ENCODE measurements at places on chromosomes 5 and 9. TPM values are rescaled to one million over a fixed set of nuclear protein-coding genes. Genes with fewer than 3 reads are reported as not detected.
A peak's percentile ranks its signal among the peaks of the same experiment; 100 is the strongest.

- no peaks in the 10 kb centered on the region for H3K27me3 ChIP-seq
- no peak overlapping the region for H3K4me3 ChIP-seq
- DNase-seq: no peak
- no peaks in the 10 kb centered on the region for H3K36me3 ChIP-seq
- H3K4me1 ChIP-seq: no peaks in the 10 kb centered on the region
- H3K27ac ChIP-seq: no peak overlapping the region
Observed at GRCh38 chr9:17165764-17166163, 30.9 kb downstream of the CNTLN start.

DNA sequence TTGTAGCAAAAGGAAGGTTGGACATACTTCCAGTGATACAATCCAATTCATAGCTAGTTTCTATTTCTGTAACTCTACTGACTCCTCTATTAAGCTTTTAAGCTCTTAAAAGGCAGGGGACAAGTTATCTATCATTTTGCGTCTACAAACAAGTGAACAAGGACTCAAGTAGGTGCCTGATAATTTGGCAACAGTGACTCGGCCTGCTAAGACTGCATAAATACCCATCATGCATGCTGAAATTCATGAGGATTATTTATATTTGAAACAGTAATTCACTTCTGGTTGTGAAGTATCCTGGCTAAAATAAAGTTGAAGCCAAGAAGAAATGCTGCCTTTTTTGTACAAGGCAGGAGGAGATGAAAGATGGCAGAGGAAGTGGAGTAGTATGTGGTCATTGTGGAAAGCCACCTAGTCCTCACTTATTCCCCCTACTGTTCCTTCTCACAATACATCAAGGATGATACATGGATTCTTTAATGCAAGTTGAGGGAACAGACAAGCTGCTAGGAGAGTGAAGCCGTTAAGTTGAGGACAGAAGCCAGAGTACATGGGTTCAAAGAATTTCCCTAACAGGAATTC lies 74.0 kb downstream of the MRPS27 start:
- no peak overlapping the region for H3K4me3 ChIP-seq
- H3K36me3 ChIP-seq: no peaks in the 10 kb centered on the region
- no peaks in the 10 kb centered on the region for H3K27me3 ChIP-seq

- H3K36me3 ChIP-seq: no peaks in the 10 kb centered on the region
- no peak overlapping the region for H3K27ac ChIP-seq
- H3K4me3 ChIP-seq: no peak overlapping the region
Observed at GRCh38 chr9:104948277-104948676, 20.3 kb upstream of the ABCA1 start.

DNA sequence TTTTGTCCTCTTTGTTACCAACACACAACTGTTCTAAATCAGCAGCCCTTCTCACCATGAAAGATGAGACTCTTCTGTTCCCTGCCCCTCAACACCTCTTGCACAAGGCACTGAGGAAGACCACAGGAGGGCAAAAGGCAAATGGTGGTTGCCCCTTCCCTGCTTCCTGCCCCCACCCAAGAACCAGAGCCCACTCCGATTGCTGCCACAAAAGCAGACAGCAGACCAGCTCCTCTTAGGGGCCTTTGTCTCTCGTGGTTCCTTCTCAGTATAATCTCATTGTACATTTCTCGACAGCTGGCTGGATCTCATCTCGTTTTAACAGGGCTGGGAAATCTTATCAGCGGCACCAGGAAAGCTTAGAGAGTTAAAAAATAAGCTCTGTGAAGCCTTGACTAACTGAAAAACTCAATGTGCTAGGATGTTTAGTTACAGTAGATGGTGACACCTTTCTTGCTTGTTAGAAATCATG lies 1.1 kb downstream of the MVB12B start:
- no peaks in the 10 kb centered on the region for H3K27me3 ChIP-seq
- peaks cover 6% of the 10 kb centered on the region for H3K4me1 ChIP-seq
- peak overlapping the region; percentile 63 for H3K4me3 ChIP-seq
- no peaks in the 10 kb centered on the region for H3K36me3 ChIP-seq

SPATA24 gene
- 5.2 TPM for total RNA-seq

DNA sequence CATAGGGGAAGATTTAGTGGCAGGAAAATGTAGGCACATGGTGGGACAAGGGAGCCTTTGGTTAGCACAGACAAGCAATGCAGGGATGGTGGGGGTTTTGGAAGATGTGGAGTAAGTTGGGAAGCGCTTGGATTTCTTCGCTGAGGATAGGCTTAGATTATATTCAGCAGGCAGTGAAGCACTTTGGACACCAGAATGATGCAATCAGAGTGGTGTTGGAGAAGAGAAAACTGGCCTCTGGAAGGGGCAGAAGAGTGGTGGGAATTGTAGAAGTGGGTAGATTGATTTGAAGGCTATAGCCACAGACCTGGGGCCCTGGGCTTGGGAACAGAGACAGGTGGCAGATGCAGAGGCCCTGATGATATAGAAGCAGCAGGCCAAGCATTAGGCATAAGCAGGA lies 28.3 kb downstream of the SLC25A48 start:
- no peaks in the 10 kb centered on the region for H3K36me3 ChIP-seq
- H3K27ac ChIP-seq: no peak overlapping the region
- no peak for DNase-seq
- no peaks in the 10 kb centered on the region for H3K4me1 ChIP-seq
- peaks cover 12% of the 10 kb centered on the region for H3K27me3 ChIP-seq

DNA sequence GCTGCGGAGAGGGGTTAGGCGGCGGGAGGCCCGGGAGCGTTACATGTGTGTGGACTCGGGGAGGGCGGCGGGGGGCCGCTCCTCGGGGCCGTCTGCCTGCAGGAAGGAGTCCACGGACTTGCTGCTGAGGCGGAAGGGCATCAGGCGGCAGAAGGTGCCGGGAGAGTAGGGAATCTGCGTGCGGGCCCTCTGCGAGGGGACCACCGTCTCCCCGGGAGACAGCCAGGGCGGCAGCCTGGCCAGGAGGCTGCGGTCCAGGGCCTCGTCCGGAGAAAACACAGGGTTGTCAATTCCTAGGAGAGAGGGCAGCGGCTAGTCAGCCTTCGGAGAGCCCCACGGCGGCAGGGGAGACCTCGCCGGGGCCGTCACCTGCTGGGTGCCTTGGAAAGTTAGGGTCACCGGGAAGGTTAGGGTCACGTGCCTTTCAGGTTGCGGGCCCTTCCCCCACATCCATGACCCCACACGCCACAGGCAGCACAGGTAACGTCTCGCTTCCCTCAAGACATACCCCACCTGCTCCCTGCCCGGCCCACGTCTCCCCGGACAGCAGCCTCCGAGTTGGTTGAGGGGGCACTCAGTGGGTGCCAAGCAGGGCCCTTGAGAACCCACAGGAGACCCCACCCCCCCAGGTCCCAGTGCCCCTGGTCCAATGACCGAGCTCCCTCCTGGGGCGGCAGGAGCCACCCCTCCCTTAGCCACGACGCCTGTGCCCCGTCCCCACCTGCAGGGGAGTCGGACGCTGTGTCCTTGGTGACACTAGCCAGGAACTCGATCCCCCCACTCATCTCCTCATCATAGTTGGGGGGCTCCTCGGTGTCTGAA lies 32.1 kb downstream of the EXOC3 start:
- peaks cover 4% of the 10 kb centered on the region for H3K36me3 ChIP-seq
- peaks cover 17% of the 10 kb centered on the region for H3K4me1 ChIP-seq
- H3K4me3 ChIP-seq: no peak overlapping the region
- H3K27me3 ChIP-seq: peaks cover 6% of the 10 kb centered on the region

DNA sequence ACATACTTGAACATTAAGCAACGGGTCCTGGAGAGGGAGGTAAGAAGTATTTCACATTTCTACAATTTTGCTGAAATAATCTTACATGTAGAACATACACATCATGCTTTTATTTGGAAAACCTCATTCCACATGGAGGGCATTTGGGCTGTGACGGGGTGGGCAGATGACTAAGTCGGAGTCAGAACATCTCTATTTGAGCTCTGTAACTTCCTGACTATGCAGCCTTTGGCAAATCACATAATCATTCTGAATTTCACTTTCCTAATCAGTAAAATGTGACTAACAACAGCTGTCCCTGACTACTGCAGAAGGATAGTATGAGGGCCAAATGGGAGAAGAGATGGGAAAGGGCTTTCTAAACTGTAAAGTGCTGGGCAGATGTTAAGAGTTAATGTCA lies 17.1 kb upstream of the IL6ST start:
- H3K27me3 ChIP-seq: no peaks in the 10 kb centered on the region
- H3K4me1 ChIP-seq: peaks cover 14% of the 10 kb centered on the region
- peak overlapping the region; percentile 86 for H3K27ac ChIP-seq
- peak; percentile 90 for DNase-seq

- H3K4me1 ChIP-seq: no peaks in the 10 kb centered on the region
- DNase-seq: no peak
- no peak overlapping the region for H3K27ac ChIP-seq
Observed at GRCh38 chr9:89669361-89669842, 64.6 kb downstream of the GADD45G start.

TRPM6 gene
- total RNA-seq: 0.27 TPM

- peaks cover 4% of the 10 kb centered on the region for H3K27me3 ChIP-seq
- H3K4me3 ChIP-seq: no peak overlapping the region
- peak; percentile 32 for DNase-seq
- no peak overlapping the region for H3K27ac ChIP-seq
Observed at GRCh38 chr5:133527311-133527710, 85.0 kb downstream of the FSTL4 start.

DNA sequence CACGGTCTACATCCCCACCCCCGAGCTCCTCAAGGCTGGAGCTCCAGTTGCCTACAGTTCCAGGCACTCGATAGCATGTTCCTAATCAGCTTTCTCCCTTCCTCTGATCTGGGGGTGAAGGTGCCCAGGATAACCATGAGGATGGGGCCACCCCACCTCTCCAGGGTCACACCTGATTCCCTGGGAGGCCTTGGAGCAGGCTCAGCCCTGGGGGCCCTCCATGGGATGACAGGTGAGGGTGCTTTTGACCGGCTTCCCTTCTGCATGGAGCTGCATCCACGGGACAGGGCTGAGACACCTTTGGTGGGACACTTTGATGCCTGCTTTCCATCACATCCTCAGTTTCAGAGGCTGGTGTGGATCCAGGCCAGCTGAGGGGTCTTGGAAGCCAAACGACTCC lies 28.6 kb downstream of the GADD45G start:
- no peak for DNase-seq
- no peaks in the 10 kb centered on the region for H3K36me3 ChIP-seq
- H3K27me3 ChIP-seq: peaks cover 10% of the 10 kb centered on the region
- H3K4me1 ChIP-seq: peaks cover 17% of the 10 kb centered on the region
- no peak overlapping the region for H3K27ac ChIP-seq
- H3K4me3 ChIP-seq: no peak overlapping the region

PDLIM4 gene
- 56.6 TPM for total RNA-seq

PSD2 gene
- 0.25 TPM for total RNA-seq

DNA sequence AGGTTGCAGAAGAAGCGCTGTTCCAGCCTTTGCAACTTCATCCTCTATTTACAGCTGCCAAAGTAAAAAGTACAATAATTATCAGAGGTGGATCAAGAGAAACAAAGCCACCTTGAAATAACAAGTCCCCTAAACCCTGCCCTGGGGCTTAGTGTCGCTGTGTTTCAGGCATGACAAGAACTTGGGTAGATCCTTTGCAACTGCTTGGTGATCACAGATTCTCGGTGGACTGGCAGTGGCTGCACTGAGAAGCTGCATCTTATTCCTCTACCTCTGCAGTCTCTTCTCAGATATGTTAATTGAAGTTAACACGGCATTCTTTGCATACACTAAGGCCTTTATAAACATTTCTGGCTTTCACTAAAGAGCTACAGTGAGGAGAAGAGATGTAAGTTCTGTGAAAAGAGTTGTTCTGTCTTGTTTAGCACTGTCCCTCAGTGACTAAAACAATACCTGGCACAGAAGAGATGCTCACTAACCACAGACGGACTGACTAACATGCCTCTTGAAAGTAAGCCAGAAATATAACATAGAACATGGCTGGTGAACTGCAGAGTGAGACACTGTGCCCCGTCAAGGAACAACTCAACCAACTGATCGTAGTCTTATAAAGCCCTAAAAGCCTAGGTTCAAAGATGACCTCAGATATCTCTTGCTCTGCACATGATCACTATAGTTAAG lies 144.2 kb downstream of the MLLT3 start:
- no peak overlapping the region for H3K4me3 ChIP-seq
- H3K27me3 ChIP-seq: no peaks in the 10 kb centered on the region
- H3K4me1 ChIP-seq: peaks cover 2% of the 10 kb centered on the region
- H3K36me3 ChIP-seq: no peaks in the 10 kb centered on the region
- DNase-seq: peak; percentile 61

ADGRD2 gene
- not detected for total RNA-seq

DNA sequence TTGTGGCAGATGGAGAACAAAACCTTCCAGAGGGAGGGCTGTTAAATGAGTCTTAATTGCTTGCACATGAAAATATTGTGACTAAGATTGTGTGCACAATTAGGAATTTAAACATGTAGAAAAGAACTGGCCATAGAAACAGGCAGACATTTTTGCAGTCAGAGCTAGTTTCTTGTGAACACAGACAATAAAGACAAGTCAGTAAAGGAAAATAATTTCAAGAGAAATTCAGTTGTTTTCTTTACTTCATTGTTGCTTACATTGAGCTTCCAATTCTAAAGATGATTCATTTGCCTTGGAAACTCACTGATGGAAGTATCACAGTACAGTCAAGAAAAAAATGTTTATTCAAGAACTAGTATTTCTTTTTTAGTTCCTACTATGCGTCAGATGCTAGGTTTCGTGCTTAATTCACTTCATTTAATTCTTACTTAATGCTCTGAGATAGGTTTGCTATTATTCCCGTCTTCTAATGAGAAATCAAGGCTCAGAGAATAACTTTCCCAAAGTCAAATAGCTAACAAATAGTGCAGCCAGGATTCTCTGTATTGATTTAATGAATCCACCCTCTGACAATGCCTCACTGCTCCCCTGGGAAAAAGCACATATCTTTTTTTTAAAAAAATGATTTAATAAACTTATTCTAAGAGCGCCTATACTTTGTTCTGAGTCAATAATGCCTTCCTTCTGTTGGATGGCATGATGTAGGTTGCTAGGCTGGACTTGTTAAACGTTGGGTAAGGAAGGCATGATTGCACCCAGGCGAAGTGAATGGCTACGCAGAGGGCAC lies 581.4 kb downstream of the RAB3C start:
- no peaks in the 10 kb centered on the region for H3K27me3 ChIP-seq
- H3K27ac ChIP-seq: no peak overlapping the region
- no peak overlapping the region for H3K4me3 ChIP-seq

ZNF618 gene
- total RNA-seq: 29.6 TPM

DNA sequence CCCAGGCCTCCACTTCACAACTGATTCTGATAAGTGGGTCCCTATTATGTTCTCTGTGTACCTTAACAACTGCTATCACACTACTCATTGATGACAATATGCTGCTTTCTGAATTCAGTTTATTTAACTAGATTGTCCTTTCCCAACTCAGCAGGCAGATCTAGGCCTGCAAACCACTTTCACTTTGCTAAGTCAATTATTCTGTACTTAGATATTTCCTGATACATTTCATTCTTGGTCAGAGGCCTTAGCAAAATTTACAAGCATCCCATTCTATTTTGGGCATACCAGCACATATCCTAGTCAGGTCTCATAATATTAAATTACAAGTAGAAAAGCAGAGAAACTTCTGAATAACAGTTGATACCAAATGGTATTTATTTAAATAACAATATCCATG lies 235.7 kb upstream of the HAPLN1 start:
- peaks cover 20% of the 10 kb centered on the region for H3K4me1 ChIP-seq
- no peaks in the 10 kb centered on the region for H3K27me3 ChIP-seq
- H3K4me3 ChIP-seq: no peak overlapping the region
- peak overlapping the region; percentile 3 for H3K27ac ChIP-seq
- peak; percentile 22 for DNase-seq
